BJ (cell line): ENCODE measurements at places on chromosomes 1 and 21.

DNA sequence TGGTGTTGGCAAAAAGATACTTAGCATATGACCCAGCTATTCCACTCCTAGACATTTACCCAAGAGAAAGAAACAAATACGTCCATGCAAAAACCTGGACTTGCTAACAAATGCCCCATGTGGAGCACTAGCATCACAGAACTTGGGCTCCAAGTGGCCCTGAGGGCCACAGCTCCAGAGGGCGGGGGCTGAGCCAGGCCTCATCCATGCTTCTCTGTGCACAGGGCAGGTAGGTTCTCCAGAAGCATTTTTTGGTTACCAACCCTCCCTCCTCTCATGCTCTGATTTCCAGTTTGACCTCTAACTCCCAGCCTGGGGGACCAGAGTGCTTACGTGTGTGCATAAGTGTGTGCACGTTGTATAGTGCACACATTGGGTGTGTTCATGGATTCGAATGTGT is 2.0 kb downstream of the KRTAP12-2 start:
- DNase-seq: no peak

- no peak for DNase-seq
Measured at GRCh38 chr1:223320959-223321358, 43.0 kb downstream of the SUSD4 start.

DNA sequence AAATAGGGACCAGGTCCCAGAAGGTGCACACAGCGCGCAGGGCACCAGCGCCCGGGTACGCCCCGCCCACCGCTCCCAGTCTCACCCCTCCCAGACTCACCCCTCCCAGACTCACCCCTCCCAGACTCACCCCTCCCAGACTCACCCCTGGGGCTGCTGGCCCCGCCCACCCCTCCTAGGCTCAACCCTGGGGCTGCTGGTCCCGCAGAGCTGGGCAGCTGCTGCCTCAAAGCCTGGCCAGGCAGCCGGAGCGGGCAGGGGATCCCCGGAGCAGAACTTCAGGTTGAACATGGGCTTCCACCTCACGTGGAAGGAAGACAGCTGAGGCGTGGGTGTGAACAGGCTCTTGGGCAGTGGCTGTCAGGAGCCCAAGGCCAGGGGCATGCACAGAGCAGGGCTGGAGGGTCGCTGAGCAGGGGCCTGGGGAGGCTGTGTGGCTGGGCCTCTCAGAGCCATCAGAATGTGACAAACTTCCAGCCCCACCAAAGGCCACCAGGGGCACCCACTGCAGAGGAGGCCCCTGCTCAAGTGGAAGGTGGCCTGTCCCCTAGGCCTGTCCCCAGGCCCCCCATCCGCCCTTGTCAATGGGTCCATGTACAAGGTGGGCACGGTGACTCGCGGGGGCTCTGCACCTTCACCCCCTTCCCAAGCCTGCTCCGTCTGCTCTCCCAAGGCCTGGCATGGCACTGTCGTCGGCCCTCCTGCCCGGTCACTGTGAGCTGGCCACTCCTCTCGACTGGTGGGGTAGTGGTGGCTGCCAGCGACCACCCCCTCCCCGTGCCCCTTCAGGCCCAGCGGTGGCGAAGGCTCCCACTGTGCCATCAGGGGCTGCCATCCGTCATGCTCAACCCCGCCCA is 20.4 kb upstream of the SUMO3 start:
- DNase-seq: no peak

GRCh38 chr1:66182551-66183178 is 351.3 kb upstream of the SGIP1 start:
- DNase-seq: peak; percentile 62

DNA sequence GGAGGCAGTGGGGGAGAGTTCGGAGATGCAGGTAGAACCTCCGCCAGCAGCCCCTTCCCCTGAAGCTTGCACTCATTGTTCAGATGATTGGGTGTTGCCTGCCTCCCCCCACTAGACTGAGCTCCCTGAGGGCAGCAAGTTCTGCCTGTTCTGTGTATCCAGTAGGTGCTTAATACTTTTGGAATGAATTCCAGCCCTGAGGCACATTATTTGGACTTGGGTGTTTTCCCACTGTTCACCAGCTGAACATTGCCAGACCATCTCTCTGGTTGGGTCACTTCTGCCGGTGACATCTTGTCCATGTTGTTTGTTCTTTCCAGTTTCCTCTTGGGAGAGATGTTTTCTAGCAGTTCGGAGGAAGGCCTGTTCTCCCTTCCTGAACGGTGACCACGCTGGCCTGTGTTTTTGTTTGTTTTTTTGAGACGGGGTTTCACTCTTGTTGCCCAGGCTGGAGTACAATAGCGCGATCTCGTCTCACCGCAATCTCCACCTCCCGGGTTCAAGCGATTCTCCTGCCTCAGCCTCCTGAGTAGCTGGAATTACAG is 48.7 kb downstream of the SPSB1 start:
- no peak for DNase-seq

DNA sequence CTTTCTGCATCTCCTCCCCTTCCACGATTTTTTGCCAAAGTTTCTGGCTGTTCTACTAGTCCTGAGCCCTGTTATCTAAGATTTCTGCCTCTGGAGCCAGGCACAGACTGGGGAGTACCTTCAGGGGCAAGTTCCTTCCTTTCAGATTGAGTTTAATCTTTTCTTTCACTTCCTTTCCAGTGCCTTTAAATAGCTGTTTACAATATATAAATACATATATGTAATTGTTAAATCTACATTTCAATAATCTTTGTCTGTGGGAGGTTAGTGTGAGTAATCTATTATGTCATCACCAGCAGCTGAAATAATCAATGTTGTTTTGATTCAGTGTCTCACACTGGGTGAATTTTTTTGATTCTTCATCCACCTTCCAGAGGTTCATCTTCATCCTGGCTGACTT is 31.8 kb downstream of the DIPK1A start:
- DNase-seq: no peak

- peak; percentile 91 for DNase-seq
Measured at GRCh38 chr21:28754127-28754611, 238.5 kb downstream of the LTN1 start.

- DNase-seq: peak; percentile 30
Measured at GRCh38 chr1:202283991-202284390, 57.7 kb downstream of the UBE2T start.

DNA sequence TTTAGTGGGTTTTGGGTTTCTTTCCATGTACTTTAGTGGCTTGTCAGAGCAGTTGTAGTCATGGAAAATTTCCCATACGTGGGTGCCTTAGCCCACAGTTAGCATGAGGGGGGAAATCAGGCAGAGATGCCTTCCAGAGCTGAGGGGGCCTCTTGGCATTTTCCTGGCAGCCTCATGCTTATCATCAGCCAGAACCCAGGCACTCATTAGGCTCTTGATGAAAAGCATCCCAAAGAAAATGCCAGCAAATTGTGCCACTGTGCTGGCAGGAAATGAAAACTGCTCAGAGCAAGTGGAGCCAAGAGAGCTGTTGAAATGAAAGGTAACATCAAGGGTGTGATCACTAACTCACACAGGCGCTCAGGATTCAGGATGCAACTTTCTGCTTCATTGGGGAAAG is 128.0 kb downstream of the TNNI3K start:
- DNase-seq: no peak

GRCh38 chr1:109488201-109488600 is 4.5 kb downstream of the ATXN7L2 start:
- no peak for DNase-seq

DNA sequence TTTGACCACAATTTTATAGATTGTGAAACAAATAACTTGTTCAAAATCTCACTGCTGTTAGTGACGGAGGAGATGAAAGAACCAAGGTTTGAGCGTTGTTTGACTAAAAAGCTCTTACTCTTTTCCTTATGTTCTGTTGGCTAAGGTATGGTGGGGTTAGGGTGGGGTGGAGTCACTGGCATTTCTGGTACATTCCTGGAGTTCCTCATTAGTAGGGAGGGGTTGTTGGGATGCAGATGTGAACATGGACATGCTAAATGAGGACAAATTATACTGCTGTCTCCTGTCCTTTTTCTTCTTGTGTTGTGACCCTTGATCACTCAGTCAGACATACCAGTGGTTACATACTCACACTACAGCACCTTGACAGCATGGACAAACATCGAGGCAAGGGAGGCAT is 26.2 kb upstream of the CD1D start:
- no peak for DNase-seq

GRCh38 chr1:85936470-85936869 is 220.1 kb downstream of the COL24A1 start:
- no peak for DNase-seq

DNA sequence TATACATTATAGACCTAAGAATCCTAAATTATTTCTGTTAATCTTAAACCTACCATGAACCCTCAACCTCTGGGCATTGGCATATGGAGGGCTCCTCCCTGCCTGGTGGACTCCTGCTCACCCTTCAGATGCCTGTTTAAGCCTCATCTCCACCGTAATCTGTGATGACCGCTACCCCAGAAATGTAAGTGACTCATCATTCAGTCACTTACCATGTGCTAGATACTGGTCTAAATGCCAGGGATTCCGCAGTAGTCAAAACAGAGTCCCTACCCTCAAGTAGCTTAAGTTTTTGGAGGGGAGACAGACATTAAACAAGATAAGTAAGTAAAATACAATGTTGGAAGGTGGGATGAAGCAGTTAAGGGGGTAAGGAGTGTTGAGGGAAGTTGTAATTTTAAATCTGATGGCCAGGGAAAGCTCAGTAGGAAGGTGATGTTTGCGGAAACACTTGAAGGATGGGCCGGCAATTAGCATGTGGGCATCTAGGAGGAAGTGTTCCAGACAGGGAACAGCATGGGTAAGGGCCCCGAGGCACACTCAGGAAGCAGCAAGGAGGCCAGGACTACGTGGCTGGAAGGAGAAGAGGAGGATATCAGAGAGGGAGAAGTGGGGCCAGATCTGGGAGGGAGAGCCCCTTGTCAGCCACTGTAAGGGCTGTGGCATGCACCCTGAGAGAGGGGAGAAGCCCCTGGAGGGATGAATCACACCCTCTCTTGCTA is 141.7 kb upstream of the HOOK1 start:
- no peak for DNase-seq

GRCh38 chr1:7006996-7007871 is 222.0 kb downstream of the CAMTA1 start:
- no peak for DNase-seq

GRCh38 chr1:21859669-21860179 is 47.7 kb downstream of the LDLRAD2 start:
- DNase-seq: no peak

DNA sequence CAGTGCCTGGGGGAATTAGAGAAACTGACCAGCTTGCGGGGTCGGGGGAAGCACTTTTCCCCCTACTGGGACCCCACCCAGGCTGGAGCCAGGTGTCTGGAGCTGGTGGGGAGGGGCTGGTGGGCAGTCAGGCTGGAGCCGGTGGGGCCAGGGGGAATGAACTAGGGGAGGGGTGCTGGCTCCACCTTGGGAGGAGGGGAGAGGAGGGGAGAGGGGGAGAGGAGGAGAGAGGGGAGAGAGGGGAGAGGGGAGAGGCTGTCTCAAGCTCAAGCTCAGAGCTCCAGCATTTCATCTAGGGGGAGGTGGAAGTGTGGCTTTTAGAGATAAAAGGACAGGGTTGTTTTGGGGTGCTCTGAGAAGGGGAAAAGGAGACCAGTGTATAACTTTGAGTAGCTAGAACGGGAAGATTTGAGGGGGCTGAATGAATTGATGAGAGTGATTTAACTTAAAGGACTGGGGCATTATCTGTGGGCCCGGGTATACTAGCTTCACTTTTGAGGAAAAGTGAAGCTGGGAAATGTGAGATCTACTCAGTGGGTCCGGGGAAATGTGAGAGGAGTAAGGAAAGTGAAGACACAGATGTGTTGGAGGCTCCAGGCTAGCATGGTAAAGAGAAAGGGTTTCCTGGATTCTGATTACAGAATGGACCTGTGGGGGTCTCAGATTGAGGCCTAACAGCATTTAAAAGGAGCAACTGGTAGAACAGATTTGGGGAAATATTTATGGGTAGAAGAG is 2.8 kb downstream of the EFNA1 start:
- no peak for DNase-seq

- no peak for DNase-seq
Measured at GRCh38 chr1:228894442-228894989, 159.2 kb downstream of the RHOU start.

- no peak for DNase-seq
Measured at GRCh38 chr1:29879217-29879616, 642.9 kb downstream of the PTPRU start.

GRCh38 chr1:234554698-234555311 is 55.2 kb downstream of the IRF2BP2 start:
- DNase-seq: no peak

- no peak for DNase-seq
Measured at GRCh38 chr1:228194436-228194835, 13.4 kb upstream of the OBSCN start.

- no peak for DNase-seq
Measured at GRCh38 chr21:14877581-14878228, 187.1 kb downstream of the NRIP1 start.

DNA sequence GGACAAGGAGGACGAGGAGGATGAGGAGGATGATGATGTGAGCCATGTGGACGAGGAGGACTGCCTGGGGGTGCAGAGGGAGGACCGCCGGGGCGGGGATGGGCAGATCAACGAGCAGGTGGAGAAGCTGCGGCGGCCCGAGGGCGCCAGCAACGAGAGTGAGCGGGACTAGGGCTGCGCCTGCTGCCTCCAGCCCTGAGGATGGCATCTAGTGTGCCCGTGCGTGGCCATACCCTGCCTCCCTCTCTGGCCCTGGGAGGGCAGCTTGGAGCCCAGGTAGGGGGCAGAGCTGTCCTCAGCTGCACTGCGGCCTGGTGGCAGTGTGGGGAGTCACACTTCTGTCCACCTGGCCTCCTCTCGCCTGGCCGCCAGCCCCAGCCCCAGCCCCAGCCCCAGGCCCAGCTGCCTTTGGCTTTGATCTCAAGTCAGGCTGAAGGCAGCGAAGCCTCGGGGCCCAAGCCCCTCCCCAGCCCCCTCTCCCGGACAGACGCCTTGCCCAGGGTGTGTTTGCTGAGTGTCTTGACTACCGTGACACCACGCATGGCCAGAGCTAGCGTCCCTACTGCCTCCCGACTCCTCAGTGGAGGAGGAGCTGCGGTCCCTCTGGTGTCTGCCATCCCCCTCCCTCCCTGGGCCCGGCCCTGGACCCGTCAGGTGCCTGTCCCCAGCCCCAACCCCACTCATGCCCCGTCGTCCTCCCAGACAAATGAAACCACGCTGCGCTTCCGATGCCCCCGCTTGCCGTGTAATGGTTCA is 155.2 kb downstream of the PEX14 start:
- DNase-seq: no peak

- no peak for DNase-seq
Measured at GRCh38 chr1:180609643-180610555, 21.9 kb upstream of the XPR1 start.

DNA sequence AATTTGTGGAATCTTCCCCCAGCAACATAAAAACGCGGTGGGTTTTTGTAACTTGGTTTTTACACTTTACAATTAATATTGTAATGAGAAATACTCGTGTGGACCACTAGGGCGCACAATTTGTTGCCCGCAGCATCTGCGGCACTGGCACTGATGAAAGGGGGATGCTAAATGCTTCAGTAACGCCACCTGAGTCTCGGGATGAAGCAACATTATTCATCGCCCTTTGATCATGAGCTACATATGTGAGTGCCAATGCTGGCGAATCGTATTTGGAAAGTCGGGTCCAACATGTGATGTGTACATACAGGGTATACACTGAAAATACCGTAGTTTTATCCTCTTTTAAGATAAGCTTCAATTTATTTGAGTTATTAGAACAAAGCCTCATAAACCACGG is 34.2 kb upstream of the COX20 start:
- no peak for DNase-seq

- peak; percentile 71 for DNase-seq
Measured at GRCh38 chr1:109620841-109621286, 1.2 kb downstream of the AMPD2 start.

GRCh38 chr1:25086518-25087079 is 145.7 kb downstream of the SYF2 start:
- DNase-seq: no peak
